ENCODE measurements at places on chromosomes 7 and 10. TPM values are rescaled to one million over a fixed set of nuclear protein-coding genes. Genes with fewer than 3 reads are reported as not detected.

Gene DLG5
- 75.8 TPM for total RNA-seq

Gene PNLIPRP2
- not detected for total RNA-seq

Gene FAM25C
- not detected for total RNA-seq

Gene RBP3
- not detected for total RNA-seq

Gene GPNMB
- 440 TPM for total RNA-seq

Gene AKR1C4
- not detected for total RNA-seq

Gene OR6V1
- not detected for total RNA-seq

Gene PIK3CG
- total RNA-seq, result not detected

Gene SNCG
- 8.8 TPM for total RNA-seq

Gene GIMAP7
- total RNA-seq, result 0.15 TPM

Gene FEZF1
- not detected for total RNA-seq

Gene PCDH15
- total RNA-seq, result under 0.01 TPM

Gene PDK4
- total RNA-seq, result 0.29 TPM

Gene LBX1
- total RNA-seq, result not detected

Gene RPEL1
- total RNA-seq, result under 0.01 TPM

Gene IFIT1
- total RNA-seq, result 42.3 TPM

Gene HTR7
- total RNA-seq, result 0.83 TPM

Gene HUS1
- total RNA-seq, result 17.2 TPM

Gene TET1
- total RNA-seq, result 4.7 TPM

Data from smooth muscle cell of trachea (primary cell).